Naive B cell (primary cell): ENCODE measurements at places on chromosomes 7 and 10. TPM values are rescaled to one million over a fixed set of nuclear protein-coding genes. Genes with fewer than 3 reads are reported as not detected.

The CTAGE4 gene
- not detected for polyA plus RNA-seq

The IRF5 gene
- polyA plus RNA-seq: 78.0 TPM

The THNSL1 gene
- polyA plus RNA-seq: 2.9 TPM

The SP8 gene
- polyA plus RNA-seq: not detected

The ADIRF gene
- polyA plus RNA-seq: not detected

The PAOX gene
- polyA plus RNA-seq: 59.6 TPM

The PAPOLB gene
- polyA plus RNA-seq: not detected

The WASHC2A gene
- polyA plus RNA-seq: 36.2 TPM

GRCh38 chr10:29946953-29947700 is 112.3 kb downstream of the JCAD start:
- no peak overlapping the region for H3K4me3 ChIP-seq
- H3K27ac ChIP-seq: no peak overlapping the region
- no peak for DNase-seq

- no peaks in the 10 kb centered on the region for H3K36me3 ChIP-seq
- no peaks in the 10 kb centered on the region for H3K27me3 ChIP-seq
- H3K27ac ChIP-seq: no peak overlapping the region
- no peak for DNase-seq
Measured at GRCh38 chr10:43623351-43623750, 17.1 kb downstream of the ZNF485 start.

GRCh38 chr10:122460891-122461293 is 461 bp upstream of the HTRA1 start:
- H3K4me1 ChIP-seq: peaks cover 13% of the 10 kb centered on the region
- H3K27ac ChIP-seq: no peak overlapping the region
- DNase-seq: no peak
- peaks cover 77% of the 10 kb centered on the region for H3K27me3 ChIP-seq

- DNase-seq: no peak
- no peak overlapping the region for H3K4me3 ChIP-seq
- H3K27ac ChIP-seq: no peak overlapping the region
- no peaks in the 10 kb centered on the region for H3K27me3 ChIP-seq
- H3K36me3 ChIP-seq: peaks cover 8% of the 10 kb centered on the region
- no peaks in the 10 kb centered on the region for H3K4me1 ChIP-seq
Measured at GRCh38 chr10:16986082-16986405, 143.6 kb downstream of the CUBN start.

DNA sequence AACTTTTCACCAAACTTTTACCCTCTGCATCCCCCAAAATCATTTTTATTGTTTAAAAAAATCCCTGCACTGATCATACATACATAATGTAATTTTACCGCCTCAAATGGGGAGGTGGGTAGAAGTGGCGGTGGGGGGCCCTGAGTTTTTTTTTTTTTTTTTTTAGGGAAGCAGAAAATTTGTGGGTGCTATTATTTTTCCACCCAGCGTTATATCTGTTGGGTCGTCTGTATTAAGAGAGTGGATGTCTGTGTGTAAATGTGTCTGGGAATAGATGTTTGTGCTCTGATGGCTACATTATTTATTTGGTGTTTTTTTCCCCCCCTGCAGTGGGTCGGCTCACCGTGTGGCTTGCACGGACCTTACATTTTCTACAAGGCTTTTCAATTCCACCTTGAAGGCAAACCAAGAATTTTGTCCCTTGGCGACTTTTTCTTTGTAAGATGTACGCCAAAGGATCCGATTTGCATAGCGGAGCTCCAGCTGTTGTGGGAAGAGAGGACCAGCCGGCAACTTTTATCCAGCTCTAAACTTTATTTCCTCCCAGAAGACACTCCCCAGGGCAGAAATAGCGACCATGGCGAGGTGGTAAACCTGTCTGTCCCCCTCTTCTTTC is 438 bp downstream of the ARID5B start:
- H3K4me3 ChIP-seq: peak overlapping the region; percentile 97
- no peak for DNase-seq
- peaks cover 49% of the 10 kb centered on the region for H3K4me1 ChIP-seq
- H3K27me3 ChIP-seq: no peaks in the 10 kb centered on the region

DNA sequence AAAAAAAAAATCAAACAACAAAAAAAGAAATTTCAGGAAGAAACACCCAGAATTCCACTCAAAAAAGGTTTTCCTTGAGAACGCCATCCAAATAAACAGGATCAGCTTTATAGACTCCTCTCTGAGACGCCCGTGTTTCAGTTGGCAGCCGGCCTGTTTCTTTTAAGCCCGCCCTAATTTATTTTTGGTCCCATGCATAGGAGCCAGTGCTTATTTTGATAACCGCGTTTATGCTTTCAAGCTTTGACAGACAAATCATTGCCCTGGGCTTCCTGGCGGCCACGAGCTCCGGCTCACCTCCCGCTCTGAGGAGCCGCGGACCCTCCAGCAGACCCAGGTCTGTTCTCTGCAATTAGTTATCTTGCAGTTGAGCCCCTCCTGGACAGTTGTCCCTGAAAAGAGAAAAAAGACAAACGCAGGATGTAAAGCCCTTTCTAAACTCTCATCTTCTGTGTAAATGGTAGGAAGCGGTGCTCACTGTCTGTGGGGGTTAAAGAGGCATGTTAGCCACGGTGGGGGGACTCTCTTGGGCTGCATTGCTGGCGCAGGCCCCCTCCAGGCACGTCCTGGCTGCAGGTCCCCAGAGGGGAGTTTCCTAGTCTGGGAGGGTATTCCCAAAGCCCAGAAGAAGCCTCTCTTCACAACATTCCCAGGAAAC is 22.2 kb upstream of the UNCX start:
- peaks cover 25% of the 10 kb centered on the region for H3K27me3 ChIP-seq
- no peaks in the 10 kb centered on the region for H3K36me3 ChIP-seq
- no peak overlapping the region for H3K4me3 ChIP-seq

DNA sequence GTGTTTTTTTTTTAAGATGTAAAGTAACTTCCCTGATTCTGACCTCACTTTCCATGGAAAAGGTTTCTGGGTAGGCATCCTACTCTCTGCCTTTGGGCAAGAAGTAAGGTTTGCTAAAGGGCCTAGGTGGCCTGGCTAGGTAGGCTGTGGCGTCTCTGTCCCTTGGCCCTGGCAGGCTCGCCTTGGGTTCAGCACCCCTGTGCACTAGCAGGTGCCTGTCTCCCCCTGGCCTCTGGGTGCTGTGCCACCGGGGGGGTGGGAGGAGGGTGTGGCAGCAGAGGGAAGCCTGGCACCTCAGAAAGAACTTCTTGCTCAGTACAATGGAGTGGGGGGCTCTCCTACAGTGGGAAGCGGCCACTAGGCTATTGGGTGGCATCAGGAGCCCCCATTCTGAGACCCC is 14.0 kb downstream of the TECPR1 start:
- H3K36me3 ChIP-seq: peaks cover 7% of the 10 kb centered on the region
- no peak overlapping the region for H3K27ac ChIP-seq
- DNase-seq: no peak
- peaks cover 4% of the 10 kb centered on the region for H3K4me1 ChIP-seq

DNA sequence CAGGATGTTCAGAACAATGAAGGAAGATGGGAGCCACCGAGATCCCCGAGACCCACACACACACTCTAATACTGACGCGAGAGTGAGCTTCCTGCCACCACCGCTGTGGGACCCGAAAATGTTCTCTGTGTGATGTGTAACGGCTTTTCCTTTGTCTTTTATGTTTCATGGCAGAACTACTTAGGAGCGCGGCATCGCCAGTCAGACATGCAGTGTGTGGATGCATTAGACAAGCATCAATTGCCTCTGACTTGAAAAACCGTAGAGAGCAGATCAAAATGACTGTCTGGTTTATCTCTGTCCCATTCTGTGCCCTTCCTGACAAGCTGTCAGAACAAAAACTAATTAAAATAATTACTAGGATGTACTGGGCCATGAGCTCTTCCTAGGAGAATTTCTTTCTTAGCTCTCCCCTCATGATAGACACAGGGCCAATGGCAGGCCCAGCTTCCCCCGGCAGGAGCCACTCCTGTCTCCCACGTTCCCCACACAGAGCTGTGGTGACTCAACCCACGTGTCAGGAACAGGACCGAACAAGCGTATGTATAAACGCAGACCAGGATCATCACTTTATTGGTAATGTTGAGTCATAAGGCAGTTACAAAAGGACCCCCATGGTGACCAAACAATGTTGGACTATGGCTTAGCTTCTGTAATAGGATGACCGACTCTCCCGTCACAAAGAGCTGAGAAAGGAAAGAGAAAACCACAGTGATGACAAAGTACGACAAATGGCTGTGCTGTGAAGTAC is 705.0 kb downstream of the PARD3 start:
- no peaks in the 10 kb centered on the region for H3K27me3 ChIP-seq
- H3K27ac ChIP-seq: no peak overlapping the region
- H3K4me3 ChIP-seq: no peak overlapping the region
- no peaks in the 10 kb centered on the region for H3K36me3 ChIP-seq

DNA sequence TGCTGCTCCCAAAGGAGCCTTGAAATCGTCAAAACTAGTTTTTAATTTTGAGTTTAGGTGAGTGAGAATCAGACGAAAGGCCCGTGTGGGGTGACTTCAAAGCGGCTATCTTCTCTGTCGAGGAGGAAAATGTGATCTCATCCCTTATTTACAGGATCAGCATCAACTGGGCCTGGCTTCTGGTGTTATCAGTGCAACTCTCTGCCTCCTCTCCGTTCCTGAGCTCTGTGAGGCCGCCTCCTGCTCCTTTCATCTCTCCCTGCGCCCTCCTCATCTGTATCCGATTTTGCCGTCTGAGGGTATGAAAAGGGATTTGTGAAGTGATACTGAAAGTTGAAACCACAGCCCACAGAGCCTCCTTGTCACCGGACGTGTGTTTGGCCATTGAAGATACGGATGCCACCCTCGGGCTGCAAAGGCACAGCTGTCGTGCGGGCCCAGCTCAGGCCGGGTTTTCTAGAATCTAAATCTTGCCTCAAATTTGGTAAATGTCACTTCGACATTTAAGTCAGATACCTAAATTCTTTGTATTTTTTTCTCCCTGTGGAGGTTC is 408.7 kb upstream of the ADARB2 start:
- H3K4me1 ChIP-seq: no peaks in the 10 kb centered on the region
- no peak for DNase-seq
- H3K4me3 ChIP-seq: no peak overlapping the region
- no peak overlapping the region for H3K27ac ChIP-seq

DNA sequence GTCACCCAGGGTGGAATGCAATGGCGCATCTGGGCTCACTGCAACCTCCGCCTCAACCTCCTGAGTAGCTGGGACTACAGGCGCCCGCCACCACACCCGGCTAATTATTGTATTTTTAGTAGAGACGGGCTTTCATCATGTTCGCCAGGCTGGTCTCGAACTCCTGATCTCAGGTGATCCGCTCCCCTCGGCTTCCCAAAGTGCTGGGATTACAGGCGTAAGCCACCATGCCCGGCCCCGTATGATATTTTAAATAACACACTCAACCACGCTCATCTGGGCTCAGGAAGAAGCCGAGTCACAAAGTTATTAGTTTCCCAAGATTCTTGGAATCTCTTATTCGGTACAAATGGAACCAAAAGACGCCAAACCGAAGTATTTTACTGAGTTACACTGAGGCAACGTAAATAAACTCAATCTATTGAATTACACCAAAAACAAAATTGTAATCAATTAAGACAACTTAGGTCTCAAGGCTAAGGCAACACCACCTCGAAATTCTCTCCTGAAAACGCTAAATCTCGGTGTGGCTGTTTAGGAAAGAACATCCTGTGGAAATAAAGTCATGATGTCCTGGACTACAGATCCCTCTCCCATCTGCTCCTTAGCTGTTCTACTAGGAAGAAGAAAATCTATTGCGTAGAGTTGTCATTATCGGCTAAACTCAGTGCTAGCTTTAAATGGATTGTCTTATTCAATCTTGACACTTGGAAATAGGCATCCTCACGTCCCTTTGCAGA is 910 bp downstream of the ARHGAP19 start:
- H3K4me3 ChIP-seq: peak overlapping the region; percentile 98
- no peaks in the 10 kb centered on the region for H3K27me3 ChIP-seq

DNA sequence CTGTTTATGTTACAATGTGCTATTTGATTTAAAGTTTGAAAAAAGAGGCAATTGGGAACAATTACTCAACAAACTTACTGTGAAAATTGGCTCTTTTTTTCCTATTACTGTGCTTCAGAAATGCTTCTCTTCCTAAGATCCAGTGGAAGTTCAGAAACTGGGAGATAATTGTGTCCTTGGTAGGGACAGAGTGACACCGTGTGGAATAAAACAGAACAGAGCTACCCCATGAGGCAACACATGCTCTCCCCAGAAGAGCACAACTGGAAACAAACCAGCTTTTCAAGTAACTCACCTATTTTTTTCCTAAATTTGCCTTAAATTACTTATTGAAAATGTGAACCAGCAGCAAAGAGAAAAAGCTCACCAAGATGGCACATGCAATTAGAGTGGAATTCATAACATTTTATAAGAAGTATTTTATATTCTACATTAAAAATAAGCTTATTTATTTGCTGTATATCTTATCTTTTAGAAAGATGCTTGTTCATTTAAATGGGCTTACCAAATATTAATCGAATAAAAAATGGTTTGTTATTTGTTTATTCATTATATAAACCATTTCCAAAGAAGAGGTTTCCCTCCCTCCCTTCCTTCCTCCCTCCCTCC is 346.1 kb upstream of the ANKRD30A start:
- no peak for DNase-seq
- H3K36me3 ChIP-seq: no peaks in the 10 kb centered on the region
- no peak overlapping the region for H3K27ac ChIP-seq
- H3K4me1 ChIP-seq: no peaks in the 10 kb centered on the region

DNA sequence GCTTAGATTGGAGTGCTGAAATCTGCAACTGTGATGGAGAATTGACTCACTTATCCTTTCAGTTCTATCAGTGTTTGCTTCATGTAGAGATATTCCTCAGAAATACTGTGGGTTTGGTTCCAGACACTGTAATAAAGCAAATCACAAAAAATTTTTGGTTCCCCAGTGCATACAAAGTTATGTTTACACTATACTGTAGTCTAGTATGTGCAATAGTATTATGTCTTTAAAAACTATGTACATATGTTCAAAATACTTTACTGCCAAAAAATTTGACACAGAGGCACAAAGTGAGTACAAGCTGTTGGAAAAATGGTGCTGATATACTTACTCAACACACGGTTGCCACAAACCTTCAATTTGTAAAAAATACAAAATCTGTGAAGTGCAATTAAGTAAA is 112.5 kb downstream of the EPC1 start:
- DNase-seq: no peak
- no peaks in the 10 kb centered on the region for H3K36me3 ChIP-seq
- H3K4me3 ChIP-seq: no peak overlapping the region
- H3K4me1 ChIP-seq: no peaks in the 10 kb centered on the region

DNA sequence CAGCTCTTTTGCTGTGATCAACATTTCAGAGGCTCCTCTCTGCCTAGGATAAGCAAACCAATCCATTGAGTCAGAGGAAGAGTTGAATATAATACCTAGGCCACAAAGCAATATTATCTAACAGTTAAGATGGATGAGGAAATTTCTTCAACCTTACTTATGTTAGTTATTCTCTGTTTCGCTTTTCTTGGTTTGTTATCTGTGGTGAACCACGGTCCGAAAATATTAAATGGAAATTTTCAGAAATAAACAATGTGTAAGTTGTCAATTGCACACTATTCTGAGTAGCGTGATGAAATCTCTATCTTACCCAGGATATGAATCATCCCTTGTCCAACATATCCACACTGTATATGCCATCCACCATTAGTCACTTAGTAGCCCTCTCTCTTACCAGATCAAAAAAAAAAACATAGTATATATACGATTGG is 1.5 kb upstream of the HTR7 start:
- H3K36me3 ChIP-seq: no peaks in the 10 kb centered on the region
- peaks cover 28% of the 10 kb centered on the region for H3K27me3 ChIP-seq
- no peak for DNase-seq

- H3K27ac ChIP-seq: peak overlapping the region; percentile 69
- peak overlapping the region; percentile 42 for H3K4me3 ChIP-seq
- no peaks in the 10 kb centered on the region for H3K36me3 ChIP-seq
- peaks cover 42% of the 10 kb centered on the region for H3K4me1 ChIP-seq
- no peak for DNase-seq
Measured at GRCh38 chr10:130141460-130141859, 5.3 kb downstream of the GLRX3 start.
